Cardiac muscle cell (in vitro differentiated cells and primary cell): ENCODE measurements at places on chromosomes 5 and 9. TPM values are rescaled to one million over a fixed set of nuclear protein-coding genes. Genes with fewer than 3 reads are reported as not detected.

DNA sequence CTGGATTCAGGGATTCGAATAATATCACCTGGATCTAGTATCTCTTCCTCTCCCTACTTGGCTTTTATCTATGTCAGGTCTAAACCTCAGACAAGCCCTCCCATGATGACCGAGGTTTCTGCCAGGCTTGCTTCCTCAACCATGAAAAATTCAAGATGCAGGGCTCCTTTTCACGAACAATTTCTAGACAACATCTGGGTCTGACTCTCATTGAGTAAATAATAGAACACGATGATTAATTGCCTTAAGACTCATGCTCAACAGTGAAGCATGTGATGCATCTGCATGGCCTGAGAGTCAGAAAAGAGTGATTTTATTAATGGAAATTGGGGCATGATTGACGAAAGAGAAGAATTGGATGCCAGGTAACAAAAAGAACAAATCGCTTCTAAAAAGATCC, 277.2 kb upstream of the ZNF608 start:
- no peak overlapping the region for H3K4me3 ChIP-seq
- DNase-seq, result no peak
- peaks cover 18% of the 10 kb centered on the region for H3K4me1 ChIP-seq
- H3K36me3 ChIP-seq, result no peaks in the 10 kb centered on the region
- H3K27me3 ChIP-seq, result no peaks in the 10 kb centered on the region

DNA sequence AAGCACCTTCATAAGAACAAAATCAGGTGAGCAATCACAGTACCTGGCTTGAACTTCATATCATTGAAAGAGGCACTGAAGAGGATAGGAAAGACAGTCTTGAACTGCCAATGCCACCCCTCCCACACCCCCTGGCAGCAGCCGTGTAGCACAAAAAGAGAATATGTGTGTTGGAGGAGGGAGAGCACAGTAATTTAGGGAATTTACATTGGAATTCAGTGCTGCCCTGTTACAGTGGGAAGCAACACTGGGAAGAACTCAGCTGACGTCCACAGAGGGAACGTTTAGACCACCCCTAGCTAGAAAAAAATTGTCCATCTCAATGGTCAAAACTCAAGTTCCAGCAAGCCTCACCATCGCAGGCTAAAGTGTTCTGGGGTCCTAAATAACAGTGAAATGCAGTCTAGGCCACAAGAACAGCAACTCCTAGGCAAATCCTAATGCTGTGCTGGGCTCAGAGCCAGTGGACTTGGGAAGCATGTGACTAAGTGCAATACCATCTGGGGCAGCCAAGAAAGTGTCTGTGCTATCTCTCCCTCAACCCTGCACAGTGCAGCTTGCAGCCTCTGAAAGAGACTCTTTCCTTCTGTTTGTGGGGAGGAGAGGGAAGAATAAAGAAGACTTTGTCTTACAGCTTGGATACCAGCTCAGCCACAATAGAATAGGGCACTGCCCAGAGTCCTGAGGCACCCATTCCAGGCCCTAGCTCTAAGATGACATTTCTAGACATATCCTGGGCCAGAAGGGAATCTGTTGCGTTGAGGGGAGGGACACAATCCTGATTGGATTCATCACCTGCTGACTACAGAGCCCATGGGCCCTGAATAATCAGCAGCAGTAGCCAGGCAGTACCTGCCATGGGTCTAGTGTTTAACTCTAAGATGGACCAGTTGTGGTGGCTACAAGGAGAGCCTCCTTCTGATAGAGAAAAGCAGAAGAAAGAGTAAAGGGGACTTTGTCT, 62.1 kb upstream of the VLDLR start:
- H3K27me3 ChIP-seq, result no peaks in the 10 kb centered on the region
- H3K27ac ChIP-seq, result no peak overlapping the region
- no peak overlapping the region for H3K4me3 ChIP-seq
- peak; percentile 99 for DNase-seq
- no peaks in the 10 kb centered on the region for H3K36me3 ChIP-seq

DNA sequence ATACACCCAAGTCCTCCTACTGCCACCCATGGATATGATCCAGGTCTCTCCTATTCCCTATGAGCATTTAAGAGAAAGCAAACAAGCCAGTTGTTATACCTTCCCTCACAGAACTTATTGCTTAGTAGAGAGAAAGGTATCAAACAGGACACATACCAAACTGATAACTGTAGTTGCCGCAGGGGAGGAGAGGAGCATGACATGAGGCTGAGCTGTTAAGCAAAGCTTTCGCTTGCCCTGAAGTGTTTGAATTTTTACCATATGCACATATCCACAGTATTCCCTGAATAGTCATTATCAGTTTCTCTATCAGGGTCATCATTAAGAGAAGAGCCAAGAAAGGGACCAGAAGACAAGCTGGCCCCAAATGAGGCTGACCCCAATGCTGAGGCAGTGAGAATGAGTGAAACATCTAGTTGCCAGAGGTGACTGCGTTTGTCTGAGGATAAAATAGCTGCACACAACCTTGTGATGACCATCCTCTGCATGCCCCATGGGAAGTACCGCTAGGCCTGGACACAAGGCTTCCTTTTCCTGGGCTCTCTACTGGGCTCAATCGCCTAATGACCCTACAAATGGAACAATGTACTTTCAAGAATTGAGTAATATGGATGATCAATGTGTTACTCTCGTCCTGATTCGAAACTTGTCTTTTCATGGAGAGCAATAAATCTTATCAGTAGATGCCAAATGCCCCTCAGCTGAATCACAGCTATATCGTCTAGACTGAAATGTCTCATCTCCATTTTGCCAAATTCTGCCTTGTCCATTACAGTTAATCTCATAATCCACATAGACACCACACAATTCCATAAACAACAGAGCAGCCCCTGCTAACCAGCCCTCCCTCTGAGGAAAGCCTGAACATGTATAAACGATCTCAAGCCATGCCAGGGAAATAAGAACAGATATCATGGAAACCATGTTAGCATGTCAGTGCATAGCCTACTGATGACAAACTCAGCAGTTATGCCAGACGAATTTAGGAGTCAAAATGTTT, 4.3 kb upstream of the IFNK start:
- H3K4me1 ChIP-seq, result no peaks in the 10 kb centered on the region
- no peak overlapping the region for H3K27ac ChIP-seq
- no peak overlapping the region for H3K4me3 ChIP-seq
- no peak for DNase-seq
- H3K27me3 ChIP-seq, result no peaks in the 10 kb centered on the region

GRCh38 chr5:98414938-98415337, 358.5 kb upstream of the RGMB start:
- H3K27ac ChIP-seq, result no peak overlapping the region
- no peaks in the 10 kb centered on the region for H3K4me1 ChIP-seq
- DNase-seq, result no peak
- H3K27me3 ChIP-seq, result no peaks in the 10 kb centered on the region
- H3K36me3 ChIP-seq, result no peaks in the 10 kb centered on the region
- no peak overlapping the region for H3K4me3 ChIP-seq

- H3K27ac ChIP-seq, result no peak overlapping the region
- no peaks in the 10 kb centered on the region for H3K4me1 ChIP-seq
- H3K4me3 ChIP-seq, result no peak overlapping the region
- no peaks in the 10 kb centered on the region for H3K36me3 ChIP-seq
- no peak for DNase-seq
Observed at GRCh38 chr5:159678657-159679392, 237.5 kb upstream of the ADRA1B start.

GRCh38 chr9:117302487-117302886, 112.4 kb downstream of the ASTN2 start:
- H3K36me3 ChIP-seq, result no peaks in the 10 kb centered on the region
- peaks cover 6% of the 10 kb centered on the region for H3K4me1 ChIP-seq
- H3K27ac ChIP-seq, result no peak overlapping the region
- DNase-seq, result no peak
- no peak overlapping the region for H3K4me3 ChIP-seq
- H3K27me3 ChIP-seq, result no peaks in the 10 kb centered on the region

GRCh38 chr5:112306956-112307355, 112.1 kb downstream of the EPB41L4A start:
- no peaks in the 10 kb centered on the region for H3K4me1 ChIP-seq
- H3K4me3 ChIP-seq, result no peak overlapping the region

GRCh38 chr9:96408409-96409280, 9.5 kb downstream of the ZNF367 start:
- no peaks in the 10 kb centered on the region for H3K27me3 ChIP-seq
- H3K36me3 ChIP-seq, result no peaks in the 10 kb centered on the region
- no peaks in the 10 kb centered on the region for H3K4me1 ChIP-seq
- H3K27ac ChIP-seq, result no peak overlapping the region

DNA sequence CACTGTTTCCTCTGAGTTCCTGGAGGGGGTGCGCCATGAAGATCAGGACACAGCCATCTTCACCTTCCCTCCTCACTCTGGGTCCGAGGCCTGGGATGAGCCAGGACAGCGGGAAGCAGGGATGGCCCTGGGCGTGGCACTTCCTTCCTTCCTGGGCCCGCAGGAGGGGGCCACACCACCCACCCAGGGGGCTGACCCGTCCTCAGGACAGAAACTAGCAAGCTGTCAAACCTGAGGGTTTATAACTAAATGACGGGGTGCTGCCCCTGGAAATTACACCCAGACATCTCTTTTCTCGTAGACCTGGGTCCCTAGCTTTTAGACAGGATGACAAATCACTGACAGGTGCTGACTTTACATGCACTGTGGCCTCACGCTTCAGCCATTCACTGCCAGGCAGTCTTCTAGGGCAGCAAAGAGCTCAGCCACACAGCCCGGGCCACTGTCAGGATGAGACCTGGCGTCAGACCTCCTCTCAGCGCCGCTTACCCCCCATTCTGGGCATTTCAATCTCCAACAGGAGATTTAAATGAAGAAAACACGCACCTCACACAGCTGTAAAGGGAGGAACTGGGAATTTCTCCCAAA, 8.1 kb downstream of the FCN2 start:
- no peak overlapping the region for H3K27ac ChIP-seq
- no peaks in the 10 kb centered on the region for H3K36me3 ChIP-seq
- no peak overlapping the region for H3K4me3 ChIP-seq
- H3K27me3 ChIP-seq, result no peaks in the 10 kb centered on the region
- H3K4me1 ChIP-seq, result no peaks in the 10 kb centered on the region

CLTA gene
- polyA plus RNA-seq, result 118 and 147 TPM in 2 replicates

MRPL22 gene
- 139 and 164 TPM in 2 replicates for polyA plus RNA-seq

NRARP gene
- polyA plus RNA-seq, result 8.7 and 12.6 TPM in 2 replicates

CCNJL gene
- polyA plus RNA-seq, result 12.1 and 14.1 TPM in 2 replicates

CARTPT gene
- polyA plus RNA-seq, result not detected in 2 replicates
